ENCODE measurements at places on chromosomes 11 and 22.

GRCh38 chr22:23086787-23087186 lies 16.5 kb downstream of the GNAZ start:
- DNase-seq, result no peak

GRCh38 chr11:65662247-65662798 lies 393 bp downstream of the RELA start:
- no peak for DNase-seq

DNA sequence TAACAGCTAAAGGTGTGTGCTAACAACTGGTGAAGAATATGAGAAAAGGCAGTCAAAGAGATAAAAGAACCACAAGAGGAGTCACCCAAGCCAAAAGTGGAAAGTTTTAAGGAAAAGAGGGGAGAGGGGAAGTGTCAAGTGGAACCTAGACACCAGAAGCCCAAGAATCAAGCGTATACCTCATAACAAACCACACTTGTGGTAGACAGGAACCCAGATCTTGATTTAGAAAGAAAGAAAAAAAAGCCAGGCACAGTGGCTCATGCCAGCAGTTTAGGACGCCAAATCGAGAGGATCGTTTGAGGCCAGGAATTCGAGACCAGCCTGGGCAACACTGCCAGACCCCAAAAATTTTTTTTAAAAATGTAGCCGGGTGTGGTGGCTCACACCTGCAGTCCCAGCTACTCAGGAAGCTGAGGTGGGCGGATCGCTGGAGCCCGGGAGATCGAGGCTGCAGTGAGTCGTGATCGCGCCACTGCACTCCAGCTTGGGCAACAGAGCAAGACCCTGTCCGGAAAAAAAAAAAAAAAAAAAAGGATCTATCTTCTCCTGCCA lies 877 bp downstream of the SLC25A17 start:
- DNase-seq, result no peak

DNA sequence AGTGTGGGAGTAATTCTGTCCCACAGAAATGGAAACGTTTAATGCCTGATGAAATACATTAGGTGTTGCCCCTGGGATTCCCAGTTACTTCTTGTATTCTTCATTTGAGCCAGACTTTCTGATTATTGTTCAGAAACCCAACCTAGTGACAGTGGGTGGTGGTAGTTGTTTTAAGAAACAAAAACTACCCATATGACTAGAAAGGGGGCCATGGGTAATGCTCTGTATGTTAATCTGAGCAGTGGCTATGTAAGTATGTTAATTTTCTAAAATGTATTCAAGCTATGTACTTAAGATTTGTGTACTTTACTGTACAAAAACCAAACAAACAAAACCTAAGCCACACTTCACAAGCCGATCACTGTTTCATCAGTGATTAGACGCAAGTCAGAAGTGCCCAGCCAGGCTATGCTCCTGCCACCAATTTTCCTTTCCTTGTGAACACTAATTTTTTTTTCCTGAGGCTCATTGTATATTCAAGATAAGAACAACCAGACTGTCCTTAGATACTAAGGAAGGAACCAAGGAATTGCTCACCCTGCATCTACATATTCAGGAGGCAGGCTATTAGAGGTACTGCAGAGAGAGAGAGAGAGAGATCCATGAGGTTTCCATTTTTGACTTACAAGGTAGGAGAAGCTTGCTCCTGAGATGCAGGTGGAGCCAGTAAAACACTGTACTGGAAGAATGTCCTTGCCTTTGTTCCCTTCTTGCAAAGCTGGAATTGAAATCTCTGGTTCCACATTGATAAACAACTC lies 122.7 kb downstream of the DBX1 start:
- DNase-seq, result no peak

DNA sequence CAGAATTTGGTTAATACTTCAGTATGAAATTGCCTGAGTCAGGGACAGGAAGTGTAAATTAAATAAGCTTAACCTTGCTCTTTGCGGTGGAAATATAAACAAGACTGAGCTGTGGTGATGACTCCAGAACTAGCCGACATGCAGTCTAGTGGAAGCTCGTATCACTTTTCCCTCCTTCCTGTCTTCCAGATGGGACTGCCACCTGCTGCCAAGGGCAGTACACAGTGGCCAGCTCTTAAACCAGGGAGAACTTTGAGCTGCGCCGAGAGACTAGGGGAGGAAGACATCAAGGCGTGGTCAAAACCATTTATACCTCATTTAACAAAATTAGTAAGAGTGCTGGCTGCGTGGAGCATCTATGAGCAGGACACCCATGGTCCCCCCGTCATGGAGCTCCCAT lies 31.3 kb upstream of the CTTN start:
- DNase-seq, result no peak

- DNase-seq, result no peak
These were observed 13.2 kb downstream of the MMP3 start for GRCh38 chr11:102830001-102830727.

- no peak for DNase-seq
These were observed 76.0 kb downstream of the FBLN1 start for GRCh38 chr22:45578524-45579147.

DNA sequence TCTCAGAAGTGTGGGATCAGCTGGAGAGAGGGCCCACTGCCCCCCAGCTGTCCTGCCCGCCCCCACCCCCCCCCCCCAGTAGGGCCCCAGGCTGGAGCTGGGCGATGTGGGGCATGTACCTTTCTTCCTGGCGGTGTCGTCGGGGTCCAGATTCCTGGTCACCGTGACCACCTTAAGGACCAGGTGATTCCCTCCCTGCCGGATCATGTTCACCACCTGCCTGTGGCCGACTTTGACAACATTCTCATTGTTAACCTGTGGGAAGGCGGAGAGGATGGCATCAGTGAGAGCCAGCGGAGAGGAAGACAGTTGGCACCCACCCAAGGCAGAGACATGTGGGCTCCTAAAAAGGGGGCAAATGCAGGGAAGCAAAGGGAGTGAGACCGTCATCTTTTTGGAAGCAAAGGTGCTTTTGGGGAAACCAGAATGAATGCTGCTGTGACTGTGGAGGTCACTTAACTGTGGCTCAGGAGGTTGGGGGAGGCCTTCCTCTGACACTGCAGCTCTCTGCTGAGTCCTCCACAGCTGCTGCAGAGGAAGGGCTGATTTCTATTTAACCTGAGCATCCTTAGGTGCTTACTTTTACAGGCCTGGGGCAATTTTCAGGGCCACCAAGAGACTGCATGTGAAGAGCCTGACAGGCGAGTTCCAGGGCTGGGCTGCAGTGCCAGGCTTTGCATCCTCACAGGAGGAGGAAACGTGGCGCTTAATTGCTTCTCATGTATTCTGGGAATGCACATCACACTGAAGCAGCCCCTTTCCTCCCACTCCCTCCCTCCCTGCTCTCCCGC lies 104.5 kb downstream of the CTTN start:
- DNase-seq, result no peak

DNA sequence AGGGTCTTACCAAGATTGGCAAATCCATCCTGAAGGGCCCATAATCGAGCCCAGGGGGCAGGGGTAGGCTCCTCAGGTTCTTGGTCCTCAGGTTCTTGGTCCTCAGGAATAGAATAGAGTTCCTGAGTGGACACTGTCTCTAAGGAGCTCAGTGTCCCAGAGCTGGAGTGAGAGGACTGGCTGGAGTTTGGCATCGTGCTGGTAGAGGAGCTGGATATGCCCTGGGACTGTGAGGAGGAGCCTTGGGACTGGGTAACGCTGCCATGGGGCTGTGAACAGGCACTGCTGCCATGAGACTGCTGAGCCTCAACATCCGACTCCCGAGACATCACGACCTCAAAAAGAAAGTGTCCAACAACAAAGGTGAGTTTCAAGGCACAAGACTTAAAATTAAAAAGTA lies 7.2 kb downstream of the CHEK2 start:
- DNase-seq, result no peak

DNA sequence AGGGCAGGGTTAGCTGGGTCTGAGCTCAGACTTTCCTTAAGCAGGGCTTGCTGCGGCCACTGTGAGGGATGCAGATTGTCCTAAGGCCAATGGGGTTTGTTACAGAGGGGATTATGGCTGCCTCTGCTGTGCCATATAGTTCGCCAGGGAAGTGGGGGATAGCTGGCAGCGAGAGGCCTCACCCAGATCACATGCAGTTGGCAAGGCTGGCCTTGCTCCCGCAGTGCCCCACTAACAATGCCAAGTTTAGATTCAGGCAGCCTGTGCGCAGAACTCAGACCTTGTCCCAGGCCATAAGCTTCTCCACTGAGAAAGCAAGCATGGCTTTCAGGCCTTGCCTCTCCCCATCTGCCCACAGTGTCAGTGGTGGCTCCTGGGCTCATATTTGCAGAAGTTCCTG lies 4.7 kb upstream of the APOL2 start:
- DNase-seq, result no peak

DNA sequence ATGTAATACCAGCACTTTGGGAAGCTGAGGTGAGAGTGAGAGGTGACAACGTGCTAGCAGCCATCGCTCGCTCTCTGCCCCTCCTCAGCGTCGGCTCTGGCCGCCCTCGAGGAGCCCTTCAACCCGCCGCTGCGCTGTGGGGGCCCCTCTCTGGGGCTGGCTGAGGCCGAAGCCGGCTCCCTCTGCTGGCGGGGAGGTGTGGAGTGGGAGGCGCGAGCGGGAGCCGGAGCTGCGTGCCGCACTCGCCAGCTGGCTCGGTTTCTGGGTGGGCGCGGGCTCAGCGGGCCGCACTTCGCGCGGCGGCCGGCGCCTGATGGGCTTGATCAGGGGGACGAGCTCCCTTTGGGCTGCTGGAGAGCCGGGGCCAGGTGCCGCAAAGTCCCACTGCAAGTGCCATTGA lies 98.9 kb upstream of the UBASH3B start:
- DNase-seq, result peak; percentile 78

- DNase-seq, result peak; percentile 50
These were observed 89.2 kb downstream of the PLEKHA7 start for GRCh38 chr11:16924826-16925560.

DNA sequence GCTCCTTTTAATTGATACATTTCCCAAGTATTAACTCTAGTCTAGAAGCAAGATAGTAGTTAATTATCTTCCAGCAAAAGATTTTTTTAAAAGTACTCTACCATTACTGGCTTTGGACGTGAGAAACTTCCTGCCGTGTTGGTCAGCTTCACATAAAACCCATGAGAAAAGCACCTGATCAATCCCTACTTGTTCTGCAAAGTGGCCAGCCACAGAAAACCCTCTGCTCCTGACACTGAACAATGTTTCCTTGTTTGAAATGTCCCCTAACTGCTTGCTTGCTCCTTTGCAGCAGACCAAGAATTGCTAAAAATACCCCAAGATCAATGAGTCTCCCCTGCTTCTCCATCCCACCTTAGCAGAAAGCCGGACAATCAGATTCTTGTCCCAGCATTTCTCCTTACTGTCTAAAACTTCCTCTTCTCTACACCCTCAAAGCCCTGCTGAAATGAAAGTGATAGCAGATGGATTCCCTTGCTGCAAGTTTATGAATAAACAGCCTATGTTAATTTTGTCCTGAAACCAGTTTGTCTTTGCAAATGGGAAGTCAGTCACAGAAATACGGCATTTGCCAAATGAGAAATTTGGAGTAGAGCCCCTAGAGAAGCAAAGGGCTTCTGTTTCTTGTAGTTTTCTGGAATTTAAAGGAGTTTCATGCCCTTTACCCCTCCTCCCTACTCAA lies 207.1 kb upstream of the ARHGAP20 start:
- DNase-seq, result no peak

- DNase-seq, result no peak
These were observed 235.3 kb downstream of the CTTN start for GRCh38 chr11:70633610-70634009.

- DNase-seq, result no peak
These were observed 47.4 kb upstream of the CWF19L2 start for GRCh38 chr11:107504981-107505380.

GRCh38 chr11:43941257-43941994 lies 1.0 kb upstream of the C11orf96 start:
- no peak for DNase-seq

DNA sequence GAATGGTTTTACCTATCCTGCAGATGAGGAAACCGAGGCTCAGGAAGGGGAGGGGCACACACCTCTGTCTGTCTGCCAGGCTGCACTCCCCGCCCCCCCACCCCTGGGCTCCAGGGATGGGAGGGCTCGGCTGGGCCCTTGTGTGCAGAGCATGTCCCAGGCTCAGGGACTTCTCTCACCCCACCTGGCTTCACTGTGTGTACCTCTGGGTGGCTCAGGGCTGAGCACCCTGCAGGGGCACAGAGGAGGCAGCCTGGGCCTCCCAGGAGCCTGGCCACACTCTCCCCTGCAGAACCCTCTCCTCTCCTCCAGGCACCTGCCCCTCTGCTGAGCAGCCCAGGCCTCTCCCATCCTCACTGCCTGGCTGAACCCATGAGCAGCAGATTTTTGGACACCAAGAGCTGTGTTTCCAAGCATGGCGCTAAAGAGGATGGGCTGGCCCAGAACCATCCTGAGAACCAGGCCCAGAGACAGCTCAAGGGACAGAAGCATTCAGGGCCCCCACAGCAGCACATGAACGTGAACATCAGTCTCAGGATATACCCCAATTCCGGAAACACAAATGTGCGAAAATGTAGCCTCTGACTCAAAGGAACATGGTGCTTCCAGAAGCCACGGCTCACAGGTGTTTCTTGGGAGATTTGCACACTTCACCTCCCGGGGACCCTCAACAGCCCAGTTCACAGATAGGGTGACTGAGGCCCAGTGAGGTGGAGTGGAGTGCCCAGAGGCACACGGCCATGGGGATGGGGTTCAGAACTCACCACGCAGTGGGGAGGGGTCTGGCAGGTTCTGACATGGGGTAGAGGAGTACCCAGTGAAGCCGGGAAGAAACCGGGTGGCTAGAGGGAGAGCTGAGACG lies 10.5 kb downstream of the EMID1 start:
- no peak for DNase-seq

DNA sequence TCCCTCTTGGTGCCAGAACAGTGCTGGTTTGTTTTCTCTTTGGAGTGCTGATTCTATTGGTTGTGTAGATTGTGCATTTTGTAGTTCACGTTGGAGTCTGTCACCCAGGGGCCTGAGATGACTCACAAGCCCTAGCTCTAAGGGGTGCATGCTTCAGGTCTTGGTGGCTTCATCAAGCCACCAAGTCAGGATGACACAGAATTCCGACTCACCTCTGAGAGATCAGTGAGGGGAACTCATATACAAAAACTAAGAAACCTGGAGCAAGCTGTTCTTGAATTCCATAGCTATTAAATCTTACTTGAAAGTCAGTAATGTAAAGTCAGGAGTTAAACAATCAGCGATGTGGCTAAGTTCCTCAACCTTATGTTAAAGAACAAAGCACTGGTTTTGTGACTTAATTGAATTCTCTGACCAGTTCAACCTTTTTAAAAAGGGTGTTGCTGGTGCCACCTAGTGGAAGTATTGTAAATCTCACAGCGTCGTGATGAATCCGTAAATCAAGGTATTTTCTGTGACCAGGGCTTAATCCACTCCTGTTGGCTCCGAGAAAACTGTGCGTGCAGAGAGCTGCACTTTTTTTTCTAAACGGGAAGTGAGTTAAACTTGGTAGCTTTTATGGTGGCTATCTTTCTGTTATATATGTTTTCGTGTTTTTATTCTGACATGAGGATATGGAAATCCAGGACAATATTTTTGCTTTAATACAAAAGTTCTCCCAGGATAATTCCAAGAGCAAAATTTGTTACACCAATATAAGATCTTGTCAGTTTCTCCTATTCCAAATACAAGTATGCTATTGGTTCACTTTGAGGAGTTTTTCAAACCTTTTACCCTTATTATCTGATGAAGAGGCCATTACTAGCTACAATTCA lies 14.6 kb downstream of the MMP13 start:
- DNase-seq, result peak; percentile 46

- no peak for DNase-seq
These were observed 36.3 kb downstream of the HIRA start for GRCh38 chr22:19395276-19395675.
